GM12878 (cell line): ENCODE measurements at places on chromosomes 4 and X. TPM values are rescaled to one million over a fixed set of nuclear protein-coding genes. Genes with fewer than 3 reads are reported as not detected.

- H3K4me3 ChIP-seq = no peak overlapping the region
- H3K4me1 ChIP-seq = peaks cover 9% of the 10 kb centered on the region
- no peaks in the 10 kb centered on the region for H3K36me3 ChIP-seq
- no peak for DNase-seq
- H3K27me3 ChIP-seq = no peaks in the 10 kb centered on the region
These were observed 1.6 kb upstream of the JCHAIN start for GRCh38 chr4:70667740-70668535.

RAI2 gene
- polyA plus RNA-seq = not detected in 2 replicates

MAP3K15 gene
- polyA plus RNA-seq = not detected in 2 replicates

DNA sequence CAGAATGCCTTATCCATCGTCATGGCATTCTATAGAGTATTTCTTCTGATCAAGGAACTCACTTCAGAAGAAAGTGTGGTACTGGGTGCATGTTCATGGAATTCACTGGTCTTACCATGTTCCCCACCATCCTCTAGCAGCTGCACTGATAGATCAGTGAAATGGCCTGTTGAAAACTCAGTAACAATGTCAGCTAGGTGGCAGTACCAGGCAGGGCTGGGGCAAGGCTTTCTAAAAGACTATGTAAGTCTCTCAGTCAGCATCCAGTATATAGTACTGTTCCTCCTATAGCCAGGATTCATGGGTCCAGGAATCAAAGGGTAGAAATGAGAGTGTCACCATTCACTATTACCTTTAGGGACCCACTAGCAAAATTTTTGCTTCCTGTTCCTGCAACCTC, 15.8 kb upstream of the LDB2 start:
- H3K36me3 ChIP-seq = no peaks in the 10 kb centered on the region
- no peak overlapping the region for H3K4me3 ChIP-seq
- DNase-seq = no peak
- H3K4me1 ChIP-seq = no peaks in the 10 kb centered on the region
- H3K27ac ChIP-seq = no peak overlapping the region
- no peaks in the 10 kb centered on the region for H3K27me3 ChIP-seq

DNA sequence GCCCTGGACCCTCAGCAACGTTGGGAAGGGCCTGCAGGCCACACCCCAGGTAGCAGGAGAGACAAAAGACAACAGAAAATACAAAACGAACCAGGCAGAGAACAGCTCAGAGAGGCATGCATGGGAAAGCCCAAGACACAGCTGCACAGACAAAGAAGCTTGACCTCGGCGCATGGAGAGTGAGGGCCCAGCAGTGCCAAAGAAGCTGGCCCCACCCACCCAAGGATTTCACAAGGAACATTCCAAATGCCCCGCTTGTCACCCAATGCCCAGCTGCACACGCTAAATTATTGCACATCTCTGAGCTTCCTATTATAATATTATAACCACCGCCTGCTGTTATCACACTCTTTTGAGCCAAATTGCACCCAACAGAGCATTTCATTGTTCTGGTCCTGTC, 147.7 kb upstream of the TBL1X start:
- H3K4me1 ChIP-seq = no peaks in the 10 kb centered on the region
- H3K27ac ChIP-seq = no peak overlapping the region
- DNase-seq = no peak
- no peaks in the 10 kb centered on the region for H3K36me3 ChIP-seq
- no peak overlapping the region for H3K4me3 ChIP-seq

DNA sequence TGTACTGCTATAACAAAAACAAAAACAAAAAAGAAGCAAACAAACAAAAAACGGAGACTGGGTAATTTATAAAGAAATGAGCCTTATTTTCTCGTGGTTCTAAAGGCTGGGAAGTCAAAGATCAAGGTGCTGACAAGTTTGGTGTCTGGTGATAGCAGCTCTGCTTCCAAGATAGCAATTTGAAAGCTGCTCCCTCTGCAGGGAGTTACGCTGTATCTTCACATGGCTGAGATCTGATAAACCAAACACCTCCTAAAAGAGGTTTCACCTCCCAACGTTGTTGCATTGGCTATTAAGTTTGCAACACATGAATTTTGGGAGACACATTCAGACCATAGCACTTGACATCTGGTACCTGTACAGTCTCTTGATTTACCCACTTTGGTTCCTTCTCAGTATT, 854.2 kb downstream of the CENPC start:
- DNase-seq = no peak
- no peaks in the 10 kb centered on the region for H3K4me1 ChIP-seq
- H3K27me3 ChIP-seq = no peaks in the 10 kb centered on the region
- H3K4me3 ChIP-seq = no peak overlapping the region
- H3K27ac ChIP-seq = no peak overlapping the region
- no peaks in the 10 kb centered on the region for H3K36me3 ChIP-seq

GRCh38 chr4:108556588-108557200, 63.7 kb upstream of the RPL34 start:
- H3K27me3 ChIP-seq = no peaks in the 10 kb centered on the region
- H3K36me3 ChIP-seq = no peaks in the 10 kb centered on the region
- peak; percentile 4 for DNase-seq
- no peak overlapping the region for H3K27ac ChIP-seq

- no peaks in the 10 kb centered on the region for H3K36me3 ChIP-seq
- H3K4me3 ChIP-seq = no peak overlapping the region
- no peaks in the 10 kb centered on the region for H3K4me1 ChIP-seq
- DNase-seq = no peak
- H3K27me3 ChIP-seq = no peaks in the 10 kb centered on the region; the same call in 1 of the 2 replicates
These were observed 33.4 kb downstream of the AFAP1 start for GRCh38 chr4:7906171-7906701.

- no peak for DNase-seq
- no peaks in the 10 kb centered on the region for H3K27me3 ChIP-seq
- no peak overlapping the region for H3K4me3 ChIP-seq
- H3K4me1 ChIP-seq = no peaks in the 10 kb centered on the region
- H3K36me3 ChIP-seq = no peaks in the 10 kb centered on the region
These were observed 271.3 kb upstream of the LDB2 start for GRCh38 chr4:17169699-17170098.

DNA sequence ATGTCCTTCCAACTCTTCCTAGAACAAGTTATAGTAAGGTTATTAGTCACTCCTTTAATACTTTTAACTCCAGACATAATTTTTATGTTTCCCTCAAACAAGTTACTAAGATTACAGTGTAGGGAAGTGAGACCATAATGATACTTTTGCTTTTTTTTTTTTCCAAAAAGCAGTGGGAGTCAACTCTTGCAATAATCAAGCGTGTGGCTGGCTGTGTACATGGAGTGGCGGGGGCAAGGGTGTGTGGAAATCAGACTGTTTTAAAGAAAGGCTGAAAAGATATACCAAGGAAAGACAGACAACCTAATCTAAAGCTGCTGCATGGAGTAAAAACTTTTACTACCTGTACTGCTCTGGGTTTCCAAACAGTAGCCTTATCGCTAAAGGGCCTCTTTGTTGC, 4.1 kb downstream of the NOA1 start:
- no peaks in the 10 kb centered on the region for H3K27me3 ChIP-seq
- DNase-seq = no peak
- H3K4me3 ChIP-seq = no peak overlapping the region
- H3K27ac ChIP-seq = no peak overlapping the region
- H3K4me1 ChIP-seq = no peaks in the 10 kb centered on the region

NFXL1 gene
- 14.5 and 15.8 TPM in 2 replicates for polyA plus RNA-seq

DNA sequence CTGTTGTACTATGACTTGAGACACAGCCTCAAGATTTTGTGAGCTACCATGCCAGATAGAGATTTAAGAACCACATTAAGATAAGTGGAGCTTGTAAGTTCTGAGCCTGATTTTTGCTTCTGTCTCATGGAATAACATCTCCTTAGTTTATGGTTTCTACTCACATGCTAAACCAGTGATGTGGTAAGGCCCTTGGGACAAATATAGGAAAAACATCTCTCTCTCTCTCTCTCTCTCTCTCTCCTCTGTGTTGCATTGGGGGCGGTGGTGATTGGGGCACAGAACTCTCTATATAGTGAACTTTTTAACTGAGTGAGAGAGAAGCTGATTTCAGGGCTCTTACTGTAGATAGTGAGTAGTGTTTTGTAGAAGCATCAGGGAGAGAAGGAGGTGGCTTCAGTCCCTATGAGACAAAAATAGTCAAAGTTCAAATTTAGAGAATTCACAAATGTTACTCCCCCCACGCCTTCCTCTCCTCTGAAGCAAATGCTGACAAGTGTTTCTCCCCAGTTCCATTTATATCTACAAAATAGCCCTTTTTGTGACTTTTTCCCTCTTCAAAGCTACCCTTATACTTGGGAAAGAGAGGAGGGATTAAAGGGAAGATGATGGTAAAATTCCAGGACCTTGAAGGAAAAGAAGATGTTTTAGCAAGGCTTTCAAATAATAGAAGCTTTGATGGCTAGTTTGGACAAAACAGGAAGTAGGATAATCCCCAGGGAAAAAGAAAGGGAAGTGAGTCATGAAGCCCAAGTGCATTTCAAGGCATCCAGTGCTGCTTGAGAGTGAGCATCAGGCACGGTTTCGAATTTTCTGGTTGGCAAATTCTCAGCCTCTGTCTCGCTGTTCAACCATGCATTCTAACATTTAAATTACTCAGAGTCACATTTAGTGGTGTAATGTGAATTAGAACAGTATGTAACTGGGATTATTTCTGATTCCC, 134.3 kb upstream of the AP1S2 start:
- no peak for DNase-seq
- H3K27ac ChIP-seq = no peak overlapping the region
- no peak overlapping the region for H3K4me3 ChIP-seq
- H3K36me3 ChIP-seq = no peaks in the 10 kb centered on the region
- no peaks in the 10 kb centered on the region for H3K27me3 ChIP-seq
- no peaks in the 10 kb centered on the region; the same call in 1 of the 2 replicates for H3K4me1 ChIP-seq

MSANTD1 gene
- 0.15 and 0.55 TPM in 2 replicates for polyA plus RNA-seq

DNA sequence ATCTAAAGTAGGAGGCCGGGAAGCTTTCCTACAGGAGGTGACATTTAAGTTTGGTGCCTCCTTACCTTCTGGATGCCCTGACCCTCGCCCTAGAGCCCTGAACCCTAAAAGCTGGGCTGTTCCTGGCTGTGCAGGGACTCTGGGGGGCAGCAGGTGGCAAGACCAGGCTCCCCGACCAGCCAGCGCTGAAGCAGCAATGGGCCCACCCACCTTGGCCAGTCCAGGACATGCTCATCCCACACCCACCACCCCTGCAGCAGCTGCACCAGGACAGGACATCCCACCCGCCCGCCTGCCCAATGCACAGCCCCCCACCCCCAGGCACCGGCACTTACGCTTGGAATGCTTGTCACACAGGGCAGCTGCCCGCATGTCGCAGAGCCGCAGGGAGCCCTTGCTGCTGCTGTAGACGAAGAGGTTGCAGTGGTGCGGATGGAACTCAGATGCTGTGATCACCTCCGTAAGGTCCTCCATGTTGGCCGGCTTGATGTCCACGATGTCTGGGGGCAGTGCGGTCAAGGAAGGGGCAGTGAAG, 77.9 kb downstream of the WFS1 start:
- H3K4me3 ChIP-seq = no peak overlapping the region
- no peak overlapping the region for H3K27ac ChIP-seq
- no peak for DNase-seq

- no peaks in the 10 kb centered on the region for H3K36me3 ChIP-seq
- no peak overlapping the region for H3K27ac ChIP-seq
- no peaks in the 10 kb centered on the region for H3K27me3 ChIP-seq
- no peaks in the 10 kb centered on the region for H3K4me1 ChIP-seq
These were observed 681.5 kb downstream of the ARAP2 start for GRCh38 chr4:35562861-35563260.

NDNF gene
- not detected in 2 replicates for polyA plus RNA-seq

DNA sequence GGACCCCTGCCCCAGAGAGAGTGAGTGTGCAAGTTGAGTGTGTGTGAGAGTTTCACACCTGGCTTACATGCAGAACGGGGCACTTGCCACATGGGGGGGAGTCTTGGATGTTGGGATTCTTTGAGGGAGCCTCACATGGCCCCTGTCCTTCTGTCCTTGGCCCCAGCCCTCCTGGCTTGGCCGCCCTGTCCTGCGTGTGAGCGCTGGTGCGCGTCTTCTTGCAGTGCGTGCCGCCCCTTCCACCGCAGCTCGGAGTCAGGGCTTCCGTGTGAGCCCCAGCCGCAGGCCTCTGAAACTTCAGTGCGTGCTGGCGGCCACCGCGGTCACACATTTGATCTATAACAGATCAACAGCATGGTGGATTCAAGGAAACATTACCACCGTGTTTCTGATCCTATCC, 30.1 kb upstream of the HGFAC start:
- H3K4me1 ChIP-seq = no peaks in the 10 kb centered on the region; the same call in 1 of the 2 replicates
- no peak overlapping the region for H3K27ac ChIP-seq
- H3K36me3 ChIP-seq = no peaks in the 10 kb centered on the region
- H3K27me3 ChIP-seq = no peaks in the 10 kb centered on the region
- H3K4me3 ChIP-seq = no peak overlapping the region

BRS3 gene
- polyA plus RNA-seq = not detected in 2 replicates

UGT2B15 gene
- not detected in 2 replicates for polyA plus RNA-seq

GRCh38 chr4:96052827-96053226, 212.9 kb downstream of the PDHA2 start:
- no peak for DNase-seq
- H3K4me3 ChIP-seq = no peak overlapping the region
- H3K4me1 ChIP-seq = no peaks in the 10 kb centered on the region
- H3K27me3 ChIP-seq = no peaks in the 10 kb centered on the region
- no peaks in the 10 kb centered on the region for H3K36me3 ChIP-seq
- H3K27ac ChIP-seq = no peak overlapping the region

AFP gene
- polyA plus RNA-seq = not detected in 2 replicates

HSPA4L gene
- polyA plus RNA-seq = 40.5 and 41.0 TPM in 2 replicates

DNA sequence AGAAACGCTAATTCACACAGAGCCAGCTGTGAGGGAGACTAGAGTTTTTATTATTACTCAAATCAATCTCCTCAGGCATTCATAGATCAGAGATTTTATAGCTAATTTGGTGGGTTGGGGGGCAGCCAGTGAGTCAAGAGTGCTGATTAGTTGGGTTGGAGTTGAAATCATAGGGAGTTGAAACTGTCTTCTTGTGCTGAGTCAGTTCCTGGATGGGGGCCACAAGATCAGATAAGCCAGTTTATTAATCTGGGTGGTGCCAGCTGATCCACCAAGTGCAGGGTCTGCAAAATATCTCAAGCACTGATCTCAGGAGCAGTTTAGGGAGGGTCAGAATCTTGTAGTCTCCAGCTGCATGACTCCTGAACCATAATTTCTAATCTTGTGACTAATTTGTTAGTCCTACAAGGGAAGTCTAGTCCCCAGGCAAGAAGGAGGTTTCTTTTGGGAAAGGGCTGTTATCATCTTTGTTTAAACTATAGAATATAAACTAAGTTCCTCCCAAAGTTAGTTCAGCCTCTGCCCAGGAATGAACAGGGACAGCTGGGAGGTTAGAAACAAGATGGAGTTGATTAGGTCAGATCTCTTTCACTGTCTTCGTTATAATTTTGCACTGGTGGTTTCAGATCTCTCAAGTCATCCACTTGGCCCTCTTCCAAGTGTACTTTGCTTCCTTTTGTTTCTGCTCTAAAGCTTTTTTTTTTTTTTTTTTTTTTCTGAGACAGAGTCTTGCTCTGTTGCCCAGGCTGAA, 5.4 kb upstream of the NAA11 start:
- H3K27ac ChIP-seq = no peak overlapping the region
- H3K36me3 ChIP-seq = no peaks in the 10 kb centered on the region
- H3K27me3 ChIP-seq = no peaks in the 10 kb centered on the region
- H3K4me3 ChIP-seq = no peak overlapping the region
- no peaks in the 10 kb centered on the region for H3K4me1 ChIP-seq

GRCh38 chrX:88883200-88883599, 136.2 kb downstream of the CPXCR1 start:
- no peak for DNase-seq
- H3K4me3 ChIP-seq = no peak overlapping the region
- no peaks in the 10 kb centered on the region for H3K27me3 ChIP-seq
- no peaks in the 10 kb centered on the region for H3K36me3 ChIP-seq

KCNIP4 gene
- 0.06 and 0.23 TPM in 2 replicates for polyA plus RNA-seq
